ENCODE measurements at places on chromosomes 13 and 19.

DNA sequence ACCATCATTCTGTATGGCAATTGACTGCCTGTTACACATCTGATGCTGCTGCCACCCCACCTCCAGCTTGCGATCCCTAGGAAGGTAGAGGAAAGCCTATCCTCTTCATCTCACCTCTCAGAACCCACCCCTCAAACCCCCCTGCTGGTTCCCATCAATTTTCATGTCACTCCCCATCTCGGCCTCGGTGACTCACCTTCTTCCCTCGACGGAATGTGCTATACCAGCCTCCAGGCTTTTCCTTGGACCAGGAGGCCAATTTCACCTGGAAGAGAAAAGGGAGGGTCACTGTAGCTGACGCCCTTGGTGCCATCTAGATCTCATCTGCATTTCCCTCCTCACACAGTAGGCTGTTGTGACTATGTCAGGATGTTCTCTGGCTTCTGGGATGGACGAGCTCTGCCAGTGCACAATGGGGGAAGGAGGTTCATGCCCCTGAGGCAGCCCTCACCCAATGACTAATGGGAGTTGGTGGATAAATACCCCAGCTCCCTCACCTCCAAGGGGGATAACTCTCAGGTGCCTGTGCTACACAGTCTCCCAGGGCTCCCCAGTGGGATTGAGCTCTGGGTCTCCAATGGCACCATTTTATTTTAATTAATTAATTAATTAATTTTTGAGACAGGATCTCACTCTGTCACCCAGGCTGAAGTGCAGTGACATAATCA lies 26.4 kb upstream of the OLFM2 start:
- DNase-seq, result no peak

- DNase-seq, result no peak
These were observed 61.2 kb upstream of the EDNRB start for GRCh38 chr13:77979721-77980385.

DNA sequence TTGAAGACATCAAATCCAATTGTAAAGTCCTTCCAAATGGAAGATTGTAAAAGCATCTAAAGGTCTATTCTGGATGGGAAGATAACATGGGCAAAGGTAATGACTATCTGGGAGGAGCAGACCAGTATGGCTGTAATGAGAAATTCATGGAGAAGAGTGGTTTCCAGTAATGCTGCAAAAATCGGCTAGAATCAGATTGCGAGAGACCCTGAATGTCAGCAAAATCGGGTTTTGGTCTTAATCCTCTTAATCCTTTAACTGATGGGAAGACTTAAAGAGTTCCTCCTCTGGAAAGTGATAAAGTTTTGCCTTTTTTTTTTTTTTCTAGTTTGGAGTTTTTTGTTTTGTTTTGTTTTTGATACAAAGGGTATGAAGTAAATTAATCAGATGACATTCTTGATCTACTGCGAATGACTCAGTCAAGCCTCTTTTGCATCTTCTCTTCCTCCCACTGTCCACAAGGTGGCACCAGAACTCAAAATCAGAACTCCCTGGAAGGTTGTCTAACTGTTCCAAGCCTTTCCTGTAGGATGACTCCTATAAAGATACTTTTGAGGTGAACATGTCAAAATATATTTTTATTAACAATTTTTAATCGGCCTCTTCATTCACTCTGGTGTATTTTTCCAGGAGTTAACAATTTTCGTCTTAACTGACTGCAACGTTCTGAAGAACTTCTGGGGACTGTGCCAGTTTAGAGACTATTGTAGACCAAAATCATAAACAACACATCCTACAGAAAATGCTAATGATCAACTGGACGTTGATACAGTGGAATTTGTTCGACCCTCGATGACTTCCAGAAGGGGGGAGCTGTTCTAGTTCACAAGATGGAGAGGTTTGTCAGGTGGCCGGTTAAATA lies 213.3 kb upstream of the MIR17HG start:
- DNase-seq, result peak; percentile 66

DNA sequence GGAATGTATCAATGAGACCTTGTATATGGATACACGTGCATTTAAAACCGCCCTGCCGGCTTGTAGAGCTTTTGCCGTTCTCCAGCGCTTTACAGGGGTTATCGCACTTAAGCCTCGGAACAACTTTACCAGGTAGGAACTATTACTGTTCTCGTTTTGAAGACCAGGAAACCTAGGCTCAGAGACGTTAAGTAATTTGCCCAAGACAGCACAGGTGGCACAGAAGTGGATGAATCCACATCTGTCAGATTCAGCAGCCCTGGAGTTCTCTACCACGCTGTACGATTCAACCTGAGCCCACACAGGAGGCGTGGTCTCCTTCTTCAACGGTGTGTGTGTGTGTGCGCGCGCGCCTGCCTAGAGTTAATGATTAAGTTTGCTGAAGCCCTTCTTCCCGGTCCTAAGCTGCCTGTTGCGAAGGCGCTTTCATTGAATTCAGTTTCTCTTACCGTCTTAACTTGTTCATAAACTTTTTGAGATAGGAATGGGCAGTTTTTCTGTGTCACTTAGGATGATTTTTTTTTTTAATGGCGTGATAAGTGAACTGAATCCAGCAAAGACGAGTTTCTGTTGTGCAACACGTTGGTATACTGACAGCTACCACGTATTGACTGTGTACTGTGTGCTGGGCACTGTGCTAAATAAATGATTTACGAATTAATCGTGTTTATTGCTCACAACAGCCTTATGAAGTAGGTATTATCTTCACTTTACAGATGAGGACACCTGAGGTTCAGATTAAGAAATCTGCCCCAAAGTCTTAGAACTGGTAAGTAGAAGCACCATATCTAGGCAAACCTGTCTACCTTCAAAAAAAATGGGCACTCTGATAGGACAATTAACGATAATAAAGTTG lies 67.4 kb downstream of the KCNRG start:
- DNase-seq, result peak; percentile 90

DNA sequence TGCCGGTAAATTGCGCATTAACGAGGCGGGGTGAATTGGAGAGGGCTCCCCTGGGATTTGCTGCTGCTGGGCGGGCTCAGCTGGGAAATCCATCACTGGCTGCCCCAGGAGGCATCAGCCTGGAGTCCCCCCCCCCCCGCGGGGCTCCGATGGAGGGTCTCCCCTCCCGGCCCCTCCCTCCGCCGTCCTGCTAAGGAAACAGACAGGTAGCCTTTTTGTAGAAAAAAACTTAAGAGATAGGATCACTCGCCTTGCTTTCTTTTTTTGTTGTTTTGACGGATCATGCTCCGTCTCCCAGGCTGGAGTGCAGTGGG lies 6.8 kb downstream of the TLE6 start:
- DNase-seq, result no peak

- no peak for DNase-seq
These were observed 1.9 kb upstream of the CCNP start for GRCh38 chr19:40228346-40228745.

DNA sequence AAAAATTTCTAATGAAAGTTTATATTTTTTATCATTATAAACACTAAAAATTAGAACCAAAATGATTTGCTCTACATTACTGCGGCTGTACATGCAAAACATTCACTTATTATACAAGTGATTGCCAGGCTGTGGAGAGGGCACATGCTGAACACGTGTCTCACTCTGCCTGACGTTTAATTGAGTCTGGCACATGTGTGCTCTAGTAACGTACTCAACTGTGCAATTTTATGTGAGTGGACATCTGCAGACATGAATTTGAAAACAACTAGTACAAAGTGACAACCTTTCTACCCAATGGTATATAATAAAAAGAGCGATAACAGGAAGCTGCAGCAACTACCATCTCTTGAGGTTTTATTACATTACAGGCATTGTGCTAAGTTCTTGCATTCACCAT lies 341.4 kb downstream of the KLF12 start:
- DNase-seq, result no peak

- DNase-seq, result no peak
These were observed 16.5 kb upstream of the CACTIN start for GRCh38 chr19:3642987-3643673.

- no peak for DNase-seq
These were observed 323.4 kb upstream of the NBEA start for GRCh38 chr13:34618654-34619053.

GRCh38 chr19:38989066-38989605 lies 13.6 kb upstream of the FBXO17 start:
- DNase-seq, result no peak

DNA sequence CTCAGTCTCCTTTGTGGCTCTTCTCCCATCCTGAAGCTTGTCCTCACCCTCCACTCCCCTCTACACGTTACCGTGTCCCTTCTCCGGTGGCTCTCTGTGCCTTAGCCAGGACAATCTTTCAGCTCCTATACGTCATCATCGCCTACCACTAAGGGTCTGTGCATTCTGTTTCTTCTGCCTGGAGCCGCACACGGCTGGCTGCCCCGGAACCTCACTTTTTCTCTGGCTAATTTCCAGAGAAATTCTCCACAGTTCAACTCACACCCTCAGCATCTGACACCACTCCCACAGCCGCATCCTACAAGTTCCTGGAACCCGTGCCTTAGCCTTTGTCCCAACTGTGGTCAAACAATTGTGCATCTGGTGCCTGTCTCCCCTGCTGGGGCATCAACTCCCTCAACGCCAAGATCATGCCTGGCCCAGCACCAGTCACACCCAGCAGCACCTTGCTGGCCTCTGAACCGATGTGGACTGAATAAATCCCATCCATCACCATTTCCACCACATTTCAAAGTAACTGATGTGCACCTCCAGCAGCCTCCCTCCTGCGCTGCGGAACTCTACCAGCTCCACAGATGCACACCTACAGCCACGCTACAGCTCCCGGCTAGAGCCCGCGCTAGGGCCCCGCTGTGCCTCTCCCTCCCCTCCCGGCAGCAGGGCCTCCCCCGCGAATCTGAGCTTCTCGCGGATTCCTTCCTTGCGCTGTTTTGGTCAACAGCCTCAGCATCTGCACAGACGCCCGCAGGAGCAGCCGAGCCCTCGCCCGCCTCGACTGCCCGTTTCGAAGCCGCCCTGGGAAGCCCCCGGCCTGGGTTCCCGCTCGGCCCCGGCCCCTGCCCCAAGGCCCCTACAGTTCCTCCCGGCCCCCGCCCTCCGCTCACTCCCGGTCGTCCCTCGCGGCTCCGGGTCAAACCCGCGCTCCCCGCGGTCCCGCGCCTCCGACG lies 689 bp downstream of the DCUN1D2 start:
- DNase-seq, result peak; percentile 47

DNA sequence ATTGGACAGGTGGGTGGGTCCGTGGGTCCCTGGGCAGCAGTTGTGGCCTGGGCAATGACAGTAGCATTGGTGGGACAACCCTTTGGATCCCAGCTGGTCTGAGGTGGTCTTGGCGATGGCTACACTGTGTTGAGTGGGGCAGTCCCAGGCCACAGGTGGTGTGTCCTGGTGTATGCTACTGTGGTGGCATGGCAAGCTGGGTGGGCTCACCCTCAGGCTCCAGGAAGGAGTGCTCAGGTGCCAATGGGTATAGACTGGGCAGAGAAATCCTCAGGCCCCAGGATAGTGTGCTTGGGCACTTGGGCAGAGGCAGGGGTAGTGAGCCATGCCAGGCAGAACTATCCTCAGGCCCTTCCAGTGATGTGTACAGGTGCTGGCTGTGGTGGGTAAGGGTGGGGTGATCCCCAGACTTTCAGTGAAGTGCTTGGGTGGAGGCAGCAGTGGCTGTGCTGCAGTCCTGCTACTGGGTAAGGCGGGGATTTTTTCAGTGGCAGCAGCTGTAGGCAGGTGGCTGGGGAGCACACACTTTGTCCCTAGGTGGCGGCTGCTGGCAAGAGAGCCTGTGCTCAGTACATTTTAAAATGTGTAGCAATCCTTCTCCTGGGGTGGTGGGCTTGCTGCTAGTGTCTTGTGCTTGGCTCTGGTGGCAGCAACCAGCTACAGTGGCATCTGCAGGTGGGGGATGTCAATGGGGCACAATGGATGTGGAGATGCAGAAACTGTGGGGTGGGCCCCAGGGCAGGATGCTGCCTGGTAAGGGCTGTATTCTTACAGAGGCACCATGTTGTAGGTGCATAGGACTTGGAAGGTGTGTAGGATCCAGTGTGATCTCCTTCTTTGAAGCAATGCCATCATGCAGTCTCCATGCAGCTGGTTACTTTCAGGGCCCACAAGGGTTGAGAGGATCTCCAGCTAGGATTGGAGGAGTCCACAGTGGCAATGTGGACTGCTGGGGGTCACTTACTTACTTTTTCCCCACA lies 64.9 kb downstream of the DNAJC3 start:
- no peak for DNase-seq

DNA sequence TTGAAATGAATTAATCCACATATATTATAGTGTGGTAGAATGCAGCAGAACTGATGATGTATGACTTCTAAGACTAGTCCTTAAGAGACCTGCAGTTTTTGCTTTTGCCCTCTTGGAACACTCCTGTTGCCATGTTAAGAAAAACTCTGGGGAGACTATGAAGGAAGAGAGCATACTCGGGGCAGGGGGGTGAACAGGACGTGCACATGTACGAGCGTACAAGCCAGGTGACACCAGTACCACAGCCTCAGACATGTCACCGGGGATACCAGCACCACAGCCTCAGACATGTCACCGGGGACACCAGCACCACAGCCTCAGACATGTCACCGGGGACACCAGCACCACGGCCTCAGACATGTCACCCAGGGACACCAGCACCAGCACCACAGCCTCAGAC lies 15.9 kb upstream of the USPL1 start:
- no peak for DNase-seq

GRCh38 chr13:51807041-51807440 lies 3.1 kb upstream of the DHRS12 start:
- DNase-seq, result no peak

DNA sequence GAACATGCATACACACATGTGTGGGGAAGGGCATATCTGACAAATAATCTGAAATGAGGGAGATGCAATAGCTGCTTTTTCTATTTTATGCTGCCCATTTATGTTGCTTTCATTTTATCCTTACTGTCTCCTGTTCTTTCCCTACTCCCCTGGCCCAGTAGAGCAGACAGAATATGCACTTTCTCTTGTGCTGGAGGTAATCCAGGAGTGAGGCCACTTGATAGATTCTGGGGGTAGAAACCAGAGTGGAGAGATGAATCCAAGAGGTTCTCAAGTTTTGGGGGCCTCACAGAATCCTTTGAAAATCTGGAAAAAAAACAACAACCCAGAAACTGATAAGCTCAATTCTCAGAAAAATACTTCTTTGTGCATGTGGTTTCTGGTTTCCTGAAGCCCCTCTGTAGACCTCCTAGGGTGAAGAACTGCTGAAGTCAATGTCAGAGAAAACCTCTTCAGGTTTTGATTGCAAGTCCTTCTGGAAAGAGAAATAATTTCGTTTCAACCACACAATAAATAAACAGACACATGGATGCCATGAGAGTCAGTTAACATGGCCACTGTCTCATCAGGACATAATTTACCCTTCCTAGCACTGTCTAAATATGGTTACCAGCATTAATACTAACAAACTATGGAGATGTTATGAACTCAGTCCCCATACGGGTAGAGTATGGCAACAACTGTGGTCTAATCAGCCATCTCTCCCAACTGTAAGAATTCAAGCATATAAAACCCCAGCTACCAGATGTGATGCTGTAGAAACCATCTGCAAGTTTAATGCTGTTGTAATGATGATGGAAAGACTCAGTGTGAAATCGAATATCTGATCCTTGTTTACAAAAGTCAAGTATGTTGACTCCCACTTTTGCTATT lies 355.6 kb downstream of the SLC7A1 start:
- no peak for DNase-seq

- DNase-seq, result no peak
These were observed 101.5 kb downstream of the HS6ST3 start for GRCh38 chr13:96191367-96191766.

GRCh38 chr13:102710261-102710679 lies 15.4 kb upstream of the METTL21C start:
- DNase-seq, result no peak
